ENCODE measurements at places on chromosomes 13 and 19.

DNA sequence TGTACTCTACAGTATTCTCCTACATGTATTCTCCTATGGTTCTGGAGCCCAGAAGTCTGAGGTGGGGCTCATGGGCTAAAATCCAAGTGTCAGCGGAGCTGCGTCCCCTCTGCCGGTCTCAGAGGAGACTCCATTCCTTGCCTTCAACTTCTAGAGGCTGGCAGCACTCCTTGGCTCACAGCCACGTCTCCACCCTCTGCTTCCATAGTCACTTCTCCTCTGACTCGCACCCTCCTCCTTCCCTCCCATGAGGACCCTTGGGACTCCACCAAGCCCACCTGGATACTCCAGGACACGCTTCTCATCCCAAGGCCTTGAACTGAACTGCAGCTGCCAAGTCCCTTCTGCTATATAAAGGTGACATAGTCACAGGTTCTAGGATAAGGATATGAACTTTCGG lies 27.8 kb downstream of the DHRS12 start:
- DNase-seq = no peak

DNA sequence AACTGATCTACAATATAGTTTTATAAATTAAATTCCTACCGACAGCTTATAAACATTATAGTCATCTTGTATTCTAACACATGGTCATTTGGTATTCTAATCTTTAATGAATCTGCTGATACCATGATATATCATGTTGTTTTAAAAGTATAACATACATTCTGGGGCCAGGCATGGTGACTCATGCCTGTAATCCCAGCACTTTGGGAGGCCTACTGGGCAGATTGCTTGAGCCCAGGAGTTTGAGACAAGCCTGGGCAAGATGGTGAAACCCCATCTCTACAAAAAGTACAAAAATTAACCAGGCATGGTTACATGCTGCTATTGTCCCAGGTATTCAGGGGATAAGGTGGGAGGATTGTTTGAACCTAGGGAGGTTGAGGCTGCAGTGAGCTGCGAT lies 3.1 kb downstream of the ZNF383 start:
- no peak for DNase-seq

- DNase-seq = no peak
Measured at GRCh38 chr13:103107580-103107979, 41.4 kb upstream of the SLC10A2 start.

DNA sequence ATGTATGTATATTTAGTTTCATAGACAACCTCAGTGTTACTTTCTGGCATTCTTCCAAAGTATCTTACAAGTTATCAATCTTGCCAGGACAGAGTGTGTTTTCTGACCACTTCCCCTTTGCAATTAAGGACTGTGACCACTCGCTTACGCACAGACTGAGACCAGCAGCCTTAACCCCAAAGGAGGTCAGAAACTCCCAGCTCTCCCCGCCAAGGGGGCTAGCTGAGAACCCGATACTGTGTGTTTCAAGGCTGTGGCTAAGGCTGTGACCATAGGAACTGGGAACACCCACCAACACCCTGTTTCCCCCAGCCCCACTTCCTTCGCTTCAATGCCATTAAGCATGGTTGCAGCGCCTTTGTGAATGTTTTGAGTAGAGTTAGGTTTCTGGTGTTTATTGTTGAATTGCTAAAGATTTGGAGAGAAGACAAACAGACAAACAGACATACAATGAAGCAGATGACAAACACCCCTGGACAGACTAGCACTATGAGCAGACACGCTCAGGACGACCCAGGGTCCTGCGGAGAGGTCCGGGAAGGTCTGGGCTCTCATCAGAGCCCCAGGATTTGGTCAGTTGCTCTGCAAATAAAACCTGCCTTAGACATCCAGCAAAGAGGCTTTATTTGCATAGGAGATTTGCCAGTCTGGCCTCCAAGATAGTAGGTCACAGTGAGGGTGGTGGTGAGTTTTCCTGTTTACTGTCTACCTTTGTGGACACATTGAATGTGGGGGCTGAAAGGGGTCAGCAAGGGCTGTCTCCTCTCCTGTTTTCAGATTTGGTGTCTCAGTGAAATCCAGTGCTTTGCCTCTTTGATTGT lies 25.0 kb upstream of the TNFSF11 start:
- peak; percentile 57 for DNase-seq

Measured in NCI-H526 (cell line).